ENCODE measurements at places on chromosomes 1 and 21. TPM values are rescaled to one million over a fixed set of nuclear protein-coding genes. Genes with fewer than 3 reads are reported as not detected.

GRCh38 chr1:236051242-236051791, 13.6 kb downstream of the NID1 start:
- H3K4me3 ChIP-seq = no peak overlapping the region
- no peak for DNase-seq
- H3K4me1 ChIP-seq = no peaks in the 10 kb centered on the region
- H3K27me3 ChIP-seq = no peaks in the 10 kb centered on the region
- H3K27ac ChIP-seq = peak overlapping the region; percentile 4

DNA sequence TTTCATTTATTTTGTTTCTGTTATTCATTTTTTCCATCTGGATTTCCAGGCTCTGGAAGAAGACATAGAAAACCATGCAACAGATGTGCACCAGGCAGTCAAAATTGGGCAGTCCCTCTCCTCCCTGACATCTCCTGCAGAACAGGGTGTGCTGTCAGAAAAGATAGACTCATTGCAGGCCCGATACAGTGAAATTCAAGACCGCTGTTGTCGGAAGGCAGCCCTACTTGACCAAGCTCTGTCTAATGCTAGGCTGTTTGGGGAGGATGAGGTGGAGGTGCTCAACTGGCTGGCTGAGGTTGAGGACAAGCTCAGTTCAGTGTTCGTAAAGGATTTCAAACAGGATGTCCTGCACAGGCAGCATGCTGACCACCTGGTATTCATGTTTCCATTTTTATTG, 63.5 kb upstream of the BMP8A start:
- H3K27ac ChIP-seq = no peak overlapping the region
- H3K4me3 ChIP-seq = no peak overlapping the region
- H3K27me3 ChIP-seq = no peaks in the 10 kb centered on the region
- DNase-seq = no peak
- H3K4me1 ChIP-seq = no peaks in the 10 kb centered on the region

DNA sequence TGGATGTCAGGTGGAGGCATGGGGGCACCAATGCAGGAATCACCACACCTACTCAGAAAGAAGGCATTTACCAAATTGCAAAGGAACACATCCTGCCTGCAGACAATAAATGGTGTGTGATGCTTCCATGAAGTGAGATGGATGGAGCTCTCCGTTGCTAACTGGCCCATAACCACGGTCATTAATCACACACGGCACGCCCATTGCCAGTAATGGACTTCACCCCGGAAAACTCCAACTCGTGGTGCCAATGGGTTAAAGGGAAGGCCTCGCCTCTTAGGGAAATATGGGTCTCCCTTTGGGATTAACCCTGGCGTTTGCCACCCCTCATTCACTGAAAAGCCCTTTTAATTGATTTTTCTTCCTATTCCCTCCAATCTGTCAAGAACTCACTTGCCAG, 443.1 kb upstream of the DAB1 start:
- no peaks in the 10 kb centered on the region for H3K36me3 ChIP-seq
- H3K4me3 ChIP-seq = no peak overlapping the region
- H3K4me1 ChIP-seq = no peaks in the 10 kb centered on the region
- H3K27me3 ChIP-seq = no peaks in the 10 kb centered on the region

- DNase-seq = peak; percentile 18
- peak overlapping the region; percentile 56 for H3K27ac ChIP-seq
- peak overlapping the region; percentile 58 for H3K4me3 ChIP-seq
- H3K27me3 ChIP-seq = no peaks in the 10 kb centered on the region
- no peaks in the 10 kb centered on the region for H3K4me1 ChIP-seq
- H3K36me3 ChIP-seq = no peaks in the 10 kb centered on the region
Measured at GRCh38 chr1:205774198-205775014, 876 bp downstream of the RAB29 start.

DNA sequence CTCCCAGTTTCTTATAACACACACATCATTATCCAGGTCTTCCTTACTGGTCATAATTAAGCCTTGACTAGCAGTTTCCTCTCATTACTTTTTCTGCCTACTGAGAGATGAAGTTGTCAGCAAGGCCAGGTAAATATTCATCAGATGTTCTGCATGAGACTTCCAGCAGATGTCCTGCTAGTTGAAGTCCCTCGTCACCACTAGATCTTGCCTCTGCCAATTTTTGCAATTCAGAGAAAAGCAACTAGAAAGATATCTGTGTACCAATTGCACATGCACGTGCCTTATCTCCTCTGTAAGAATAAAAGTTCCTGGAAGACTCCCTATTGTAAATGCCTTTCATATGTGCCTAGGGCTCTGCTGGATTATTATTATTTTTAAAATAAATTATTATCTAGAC, 18.3 kb downstream of the ACKR1 start:
- H3K4me3 ChIP-seq = no peak overlapping the region
- no peaks in the 10 kb centered on the region for H3K4me1 ChIP-seq
- H3K27me3 ChIP-seq = no peaks in the 10 kb centered on the region
- H3K36me3 ChIP-seq = no peaks in the 10 kb centered on the region

DNA sequence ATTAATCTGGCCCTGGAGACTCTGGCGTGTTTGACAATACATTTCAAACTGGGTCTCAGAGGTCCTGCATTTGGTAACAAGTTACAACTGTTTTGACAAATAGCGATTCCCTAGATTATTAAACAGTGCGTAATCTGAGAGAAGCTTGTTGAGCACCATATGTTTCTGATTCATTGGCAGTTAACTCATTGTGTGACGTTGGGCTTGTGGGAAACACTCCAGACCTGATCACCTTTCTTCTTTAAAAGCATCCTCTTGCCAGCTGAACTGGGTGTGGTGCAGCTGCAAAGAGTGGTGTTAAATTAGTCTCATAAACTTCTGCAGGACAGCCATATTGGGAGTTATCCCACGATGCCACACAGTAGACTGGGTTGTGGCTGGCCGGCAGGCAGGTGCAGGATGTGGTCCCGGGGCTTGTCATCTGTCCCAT, 82.7 kb downstream of the CDC7 start:
- H3K4me3 ChIP-seq = no peak overlapping the region
- DNase-seq = no peak
- H3K27ac ChIP-seq = peak overlapping the region; percentile 86
- no peaks in the 10 kb centered on the region for H3K4me1 ChIP-seq
- no peaks in the 10 kb centered on the region for H3K27me3 ChIP-seq
- no peaks in the 10 kb centered on the region for H3K36me3 ChIP-seq

DNA sequence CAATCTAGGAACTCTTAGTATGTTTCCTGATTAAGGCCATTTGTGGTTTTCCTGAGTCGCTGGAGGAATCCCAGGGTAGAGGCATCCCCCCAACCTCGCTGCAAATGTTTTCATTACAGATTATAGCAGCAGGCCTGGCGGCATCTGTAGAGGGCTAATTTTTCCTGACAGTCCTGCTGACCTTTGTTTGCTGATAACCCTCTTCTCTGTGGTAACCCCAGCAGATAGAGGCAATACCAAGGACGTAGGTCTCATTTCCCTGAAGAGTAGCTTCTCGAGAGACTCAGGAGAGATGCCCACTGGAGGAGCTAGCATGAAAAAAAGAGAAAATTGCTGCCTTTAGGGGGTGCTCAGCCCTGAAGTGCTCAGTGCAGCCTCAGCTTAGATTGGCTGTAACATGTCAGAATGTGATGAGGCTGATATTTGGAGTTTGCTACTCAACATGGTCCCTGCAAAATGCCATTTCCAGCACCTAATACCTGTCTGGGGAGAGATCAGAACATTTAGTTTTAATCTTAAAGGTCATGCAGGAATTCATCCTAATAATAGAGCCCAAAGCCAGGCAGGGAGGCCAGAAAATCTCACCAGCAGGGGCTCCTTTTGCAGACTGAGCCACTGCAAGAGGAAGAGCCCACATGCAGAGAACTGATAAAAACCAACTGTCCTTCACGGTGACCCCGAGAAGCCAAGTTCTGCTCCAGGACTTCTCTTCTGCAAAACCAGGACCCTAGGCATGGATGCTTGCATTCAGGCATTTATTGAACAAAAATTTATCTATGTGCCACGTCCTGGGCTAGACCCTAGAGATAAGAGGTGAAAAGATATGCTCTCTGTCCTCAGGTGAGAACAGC, 184.5 kb downstream of the KAZN start:
- H3K27me3 ChIP-seq = no peaks in the 10 kb centered on the region
- no peak for DNase-seq
- H3K27ac ChIP-seq = no peak overlapping the region
- no peak overlapping the region for H3K4me3 ChIP-seq

DNA sequence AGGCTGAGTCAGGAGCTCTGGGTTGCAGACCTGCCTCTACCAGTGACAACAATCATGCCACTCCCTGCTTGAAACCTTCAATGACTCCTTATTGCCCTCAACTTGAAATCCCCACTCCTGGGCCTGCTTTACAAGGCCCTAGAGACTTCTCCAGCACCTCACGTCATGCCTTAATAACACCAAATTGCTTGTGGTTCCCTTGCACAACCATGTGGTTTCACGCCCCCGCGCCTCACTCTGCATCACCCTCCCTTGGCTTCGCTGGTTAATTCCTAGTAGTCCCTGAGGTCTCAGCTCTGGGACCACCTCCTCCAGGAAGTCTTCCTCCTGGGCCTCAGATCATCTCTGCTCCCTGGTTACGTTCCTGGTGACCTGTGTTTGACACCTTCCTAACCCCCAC, 33.0 kb downstream of the EPHA2 start:
- H3K36me3 ChIP-seq = no peaks in the 10 kb centered on the region
- H3K27ac ChIP-seq = peak overlapping the region; percentile 72
- H3K27me3 ChIP-seq = no peaks in the 10 kb centered on the region
- H3K4me3 ChIP-seq = no peak overlapping the region
- peaks cover 10% of the 10 kb centered on the region for H3K4me1 ChIP-seq

GRCh38 chr1:91829293-91830153, 56.4 kb downstream of the TGFBR3 start:
- H3K4me3 ChIP-seq = no peak overlapping the region
- H3K4me1 ChIP-seq = peaks cover 18% of the 10 kb centered on the region
- H3K27ac ChIP-seq = peak overlapping the region; percentile 76
- H3K36me3 ChIP-seq = no peaks in the 10 kb centered on the region

Gene PPIAL4G
- not detected for total RNA-seq

Gene LCE3D
- total RNA-seq = not detected

Gene ADGRL2
- 29.1 TPM for total RNA-seq

Gene MYBPH
- total RNA-seq = not detected

Gene AMPD1
- total RNA-seq = not detected

Measured in uterus (tissue), 4 donors.